KBM-7 (cell line): ENCODE measurements at places on chromosomes 4 and X.

DNA sequence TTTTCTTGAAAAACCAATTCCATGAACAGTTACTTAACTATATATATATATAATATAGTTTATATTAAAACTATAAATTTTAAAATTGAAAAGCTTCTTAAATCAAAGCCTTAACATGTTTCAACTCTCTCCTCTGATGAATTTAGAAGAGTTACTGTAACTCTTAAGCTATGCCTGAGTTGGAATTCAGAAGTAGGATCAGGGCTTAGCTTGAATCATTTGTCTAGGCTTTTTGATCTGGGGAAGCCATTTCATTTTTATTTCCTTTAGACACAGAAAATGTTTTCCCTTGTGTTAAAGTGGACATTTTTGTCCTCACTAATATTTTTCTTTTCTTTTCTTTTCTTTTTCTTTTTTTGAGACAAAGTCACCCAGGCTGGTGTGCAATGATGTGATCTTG, 40.4 kb upstream of the PDLIM5 start:
- DNase-seq, result no peak

DNA sequence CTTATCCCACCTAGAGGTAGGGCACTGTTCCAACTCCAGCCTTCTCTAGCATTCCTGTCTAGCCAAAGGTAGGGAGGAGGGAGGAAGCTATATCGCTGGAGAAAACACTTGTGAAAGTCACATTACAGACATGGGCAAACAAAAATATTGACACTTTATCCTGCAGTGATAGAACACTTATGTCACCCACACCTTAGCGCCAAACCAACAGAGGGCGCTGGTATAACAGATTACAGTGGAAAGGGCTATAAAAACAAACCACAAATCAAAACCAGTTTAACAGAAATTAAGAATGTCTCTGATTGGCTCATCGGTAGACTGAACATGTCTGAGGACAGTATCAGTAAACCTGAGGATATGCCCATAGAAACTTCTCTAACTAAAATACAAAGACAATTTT, 451.3 kb downstream of the TLL1 start:
- DNase-seq, result peak; percentile 51

- DNase-seq, result no peak
Observed at GRCh38 chr4:156615066-156615531, 356.5 kb downstream of the PDGFC start.

DNA sequence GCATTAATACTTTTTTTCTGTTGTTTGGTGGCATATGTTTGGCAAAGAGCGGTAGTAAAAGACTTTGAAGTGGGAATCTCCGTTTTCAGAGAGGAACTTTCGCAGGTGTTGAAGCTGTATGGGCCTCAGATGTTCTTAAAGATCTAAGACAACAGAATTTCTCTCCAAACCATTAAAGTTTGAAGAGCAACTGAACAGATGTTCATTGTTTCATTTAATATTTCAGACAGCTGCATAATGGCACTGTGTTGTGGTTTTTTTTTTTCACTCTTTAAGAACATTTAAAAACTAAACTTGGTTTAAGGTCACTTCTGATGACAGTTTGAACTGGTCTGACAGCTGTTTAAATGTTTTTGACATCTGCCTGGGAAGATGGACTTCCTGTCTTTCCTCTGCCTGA, 882.7 kb upstream of the PCDH10 start:
- no peak for DNase-seq

GRCh38 chr4:74255096-74255495, 53.2 kb upstream of the EPGN start:
- DNase-seq, result no peak

- DNase-seq, result no peak
Observed at GRCh38 chrX:38318196-38318595, 9.1 kb downstream of the RPGR start.

- DNase-seq, result peak; percentile 63
Observed at GRCh38 chr4:168380290-168380689, 61.7 kb upstream of the DDX60 start.

DNA sequence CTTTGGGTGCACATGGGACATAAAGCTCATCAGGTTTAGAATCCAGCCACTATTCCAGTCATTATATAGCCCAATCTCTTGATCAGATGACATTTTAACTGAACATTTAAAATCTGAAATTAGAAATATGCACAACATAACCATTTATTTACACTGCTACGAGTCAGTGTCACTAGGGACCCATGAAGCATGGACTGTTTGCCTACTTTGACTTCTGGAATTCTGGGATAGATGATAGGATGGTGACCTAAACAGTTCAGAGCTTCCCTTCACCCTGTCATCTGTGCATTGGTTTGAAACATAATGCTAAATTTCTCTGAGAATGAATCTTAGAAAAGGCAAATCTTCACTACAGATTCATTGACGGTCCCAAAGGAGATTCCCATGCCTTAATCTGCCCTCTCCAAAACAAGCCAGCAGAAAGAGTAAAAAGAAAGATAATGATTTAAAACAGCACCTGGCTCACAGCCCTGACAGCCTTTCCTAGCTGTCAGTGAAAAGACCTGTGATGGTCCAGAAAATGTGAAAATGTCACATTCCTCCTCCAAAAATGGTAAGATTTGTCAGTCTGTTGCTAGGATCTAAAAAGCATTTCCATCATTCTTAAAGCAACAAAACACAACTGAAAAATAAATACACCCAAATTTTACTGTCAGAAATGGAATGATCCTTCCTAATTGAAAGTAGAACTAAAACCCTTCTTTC, 18.9 kb upstream of the HERC3 start:
- no peak for DNase-seq

DNA sequence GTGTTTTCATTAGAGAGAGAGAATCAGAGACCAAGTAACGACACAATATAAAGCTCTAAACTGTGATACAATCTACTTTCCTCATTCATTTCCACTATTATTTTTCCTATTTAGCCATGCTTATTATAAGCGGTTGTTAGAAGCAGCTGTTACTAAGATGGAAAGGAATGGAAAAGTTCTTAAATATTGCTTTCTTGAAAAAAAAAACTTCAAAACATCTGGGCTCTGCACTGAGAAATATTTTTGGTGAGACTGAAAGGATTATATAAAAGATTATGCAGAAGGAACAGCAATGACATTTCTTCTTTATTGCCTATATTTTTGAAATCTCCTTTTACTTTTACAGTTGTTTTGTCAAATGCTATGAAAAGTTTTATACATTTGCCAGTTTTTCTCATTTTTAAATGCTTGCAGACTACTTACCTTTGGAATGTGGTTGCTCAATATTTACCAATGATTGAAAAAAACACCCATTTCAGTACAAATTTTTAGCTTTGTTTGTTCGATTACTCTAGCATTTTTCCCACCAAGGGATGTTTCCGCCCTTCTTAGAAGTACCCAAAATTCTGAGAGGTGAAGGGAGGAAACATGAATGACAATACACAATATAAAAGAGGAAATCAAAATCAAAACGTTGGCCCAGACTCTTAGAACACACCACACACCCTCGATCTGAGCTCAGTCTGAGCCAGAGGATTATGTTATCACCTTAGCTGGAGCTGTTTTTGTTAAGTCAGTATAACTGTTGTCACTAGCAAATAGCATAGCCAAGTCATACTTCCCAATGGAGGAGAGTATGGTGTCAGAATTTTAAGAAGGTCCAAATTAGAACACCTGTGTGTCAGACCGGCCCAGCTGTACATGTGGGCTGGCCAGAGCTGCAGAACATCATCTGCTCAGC, 18.4 kb downstream of the DKK2 start:
- no peak for DNase-seq

GRCh38 chr4:145299380-145300076, 119.1 kb upstream of the OTUD4 start:
- peak; percentile 7 for DNase-seq

- DNase-seq, result no peak
Observed at GRCh38 chr4:55035892-55036291, 89.5 kb downstream of the KDR start.

DNA sequence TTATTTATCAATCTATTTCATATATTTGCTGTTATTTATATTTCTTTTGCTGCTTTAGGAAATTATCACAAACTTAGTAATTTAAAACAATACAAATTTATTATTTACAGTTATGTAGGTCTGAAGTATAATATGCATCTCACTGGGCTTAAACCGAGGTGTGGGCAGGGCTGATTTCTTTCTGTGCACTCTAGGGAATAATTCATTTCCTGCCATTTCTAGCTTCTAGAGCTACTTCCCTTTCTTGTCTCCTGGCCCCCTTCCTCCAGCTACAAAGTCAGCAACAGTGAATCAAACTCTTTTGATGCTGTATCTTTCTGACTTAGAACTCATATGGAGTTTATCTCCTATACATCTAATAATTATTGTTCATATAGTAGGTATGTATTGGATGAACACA, 303.5 kb upstream of the ARSJ start:
- DNase-seq, result peak; percentile 24

DNA sequence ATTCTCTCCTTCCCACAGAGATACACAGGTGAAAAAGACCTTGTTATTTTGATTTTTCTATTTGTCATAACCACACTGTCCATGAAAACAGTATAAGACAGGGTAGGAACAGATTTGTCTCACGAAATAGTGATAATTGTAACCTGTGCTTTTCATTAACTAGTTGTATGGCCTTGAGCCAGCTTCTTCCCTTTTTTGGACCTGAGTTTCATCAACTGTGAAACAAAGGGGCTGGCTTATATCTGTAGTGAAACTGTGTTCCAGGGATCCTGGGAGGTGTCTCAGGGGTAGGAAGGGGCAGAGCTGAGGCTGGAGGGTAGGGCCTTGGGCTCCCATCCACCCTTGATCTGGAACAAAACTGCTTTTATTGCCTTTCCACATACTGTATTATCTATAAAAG, 50.9 kb downstream of the MED28 start:
- no peak for DNase-seq

- no peak for DNase-seq
Observed at GRCh38 chr4:176906709-176907108, 114.0 kb upstream of the VEGFC start.

- DNase-seq, result no peak
Observed at GRCh38 chr4:74968456-74969164, 35.7 kb downstream of the PARM1 start.

- DNase-seq, result no peak
Observed at GRCh38 chr4:53573696-53574095, 17.6 kb downstream of the LNX1 start.

DNA sequence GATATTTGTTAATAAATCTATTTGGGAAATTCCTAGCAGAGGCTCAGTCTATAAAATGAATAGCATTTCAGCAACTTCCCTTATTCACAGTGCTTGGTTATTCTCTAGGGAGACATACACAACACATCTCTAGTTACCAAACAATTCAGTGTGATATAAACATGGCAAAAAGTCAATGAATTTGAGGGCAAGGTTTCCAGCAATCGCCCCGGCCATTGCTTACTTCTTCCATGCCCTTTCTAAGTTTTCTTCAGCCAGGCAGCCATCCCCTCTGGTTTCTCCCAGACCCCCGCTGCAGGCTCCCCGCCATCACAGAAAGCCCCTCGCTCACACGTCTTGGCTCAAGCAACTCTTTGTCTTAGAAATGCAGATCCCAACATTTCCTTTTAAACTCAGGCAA, 4.4 kb downstream of the TLR7 start:
- DNase-seq, result no peak

DNA sequence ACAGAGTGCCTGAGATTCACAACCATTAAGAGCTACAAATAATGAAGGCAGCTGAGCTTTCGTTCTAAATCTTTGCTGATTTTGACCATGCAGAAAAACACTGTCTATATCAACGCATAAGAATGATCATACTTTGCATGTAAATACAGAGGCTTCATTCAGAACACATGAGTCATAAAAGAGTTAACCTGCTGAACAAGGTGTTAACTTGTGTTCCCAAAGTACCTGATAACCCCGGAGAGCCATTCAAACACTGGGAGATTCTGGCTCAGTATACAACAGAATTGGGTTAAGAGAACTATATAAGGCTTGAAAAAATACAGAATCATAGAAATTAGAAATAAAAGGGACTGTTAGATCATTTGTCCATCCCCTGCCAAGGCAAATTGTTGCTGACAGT, 964.3 kb upstream of the TENM3 start:
- no peak for DNase-seq

DNA sequence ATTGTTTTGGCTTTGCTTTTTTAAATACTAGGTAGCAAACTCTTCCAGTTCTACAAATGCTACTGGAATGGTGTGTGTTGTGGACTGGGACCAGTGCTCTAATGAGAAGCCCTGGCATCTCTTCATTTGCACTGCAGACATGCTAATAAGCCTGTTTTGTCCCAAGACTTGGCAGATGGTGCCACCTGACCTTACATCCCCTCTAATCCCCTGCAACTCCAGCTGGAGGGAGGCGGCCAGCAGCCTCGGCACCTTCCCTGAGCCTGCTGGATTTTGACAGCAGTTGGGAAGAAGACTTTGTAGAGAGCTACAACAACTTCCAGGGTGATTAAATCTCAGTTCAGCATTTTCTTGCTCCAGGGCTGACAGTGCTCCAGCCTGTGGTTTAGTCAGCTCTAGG, 200.0 kb downstream of the DCLK2 start:
- DNase-seq, result no peak

- no peak for DNase-seq
Observed at GRCh38 chr4:17889692-17890091, 78.9 kb downstream of the NCAPG start.

- DNase-seq, result no peak
Observed at GRCh38 chr4:30399476-30399875, 320.7 kb upstream of the PCDH7 start.

DNA sequence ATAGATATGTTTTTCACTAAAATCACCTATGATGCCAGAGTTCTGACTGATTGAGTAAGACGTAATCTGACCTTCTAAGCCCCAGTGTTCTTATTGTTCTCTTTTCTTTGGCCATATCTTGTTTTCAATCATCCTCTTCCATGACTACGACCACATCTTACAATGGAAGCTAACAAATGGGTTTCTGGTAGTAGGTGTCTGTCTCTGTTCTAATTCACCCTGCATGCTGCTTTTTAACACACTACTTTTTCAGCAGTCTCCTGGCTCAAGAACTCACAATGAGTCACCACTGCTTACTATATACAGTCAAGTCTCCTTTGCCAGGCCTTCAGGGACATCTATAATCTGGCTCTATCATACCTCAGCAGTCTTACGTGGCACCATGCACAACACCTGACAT, 146.1 kb downstream of the NEXMIF start:
- no peak for DNase-seq

DNA sequence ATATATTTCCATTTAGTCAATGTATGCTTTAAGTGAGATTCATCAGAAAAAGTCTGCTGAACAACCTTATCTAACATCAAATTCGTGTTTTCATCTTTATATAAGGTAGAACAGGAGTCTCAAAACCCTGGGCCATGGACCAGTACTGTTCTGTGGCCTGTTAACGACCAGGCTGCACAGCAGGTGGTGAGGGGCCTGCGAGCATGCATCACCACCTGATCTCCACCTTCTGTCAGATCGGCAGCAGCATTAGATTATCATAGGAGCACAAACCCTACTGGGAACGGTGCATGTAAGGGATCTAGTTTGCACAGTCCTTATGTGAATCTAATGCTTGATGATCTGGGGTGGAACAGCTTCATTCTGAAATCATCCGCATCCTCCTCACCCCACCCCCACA, 3.2 kb downstream of the CTSO start:
- DNase-seq, result no peak
